ENCODE measurements at places on chromosomes 16 and 17.
A peak's percentile ranks its signal among the peaks of the same experiment; 100 is the strongest.

DNA sequence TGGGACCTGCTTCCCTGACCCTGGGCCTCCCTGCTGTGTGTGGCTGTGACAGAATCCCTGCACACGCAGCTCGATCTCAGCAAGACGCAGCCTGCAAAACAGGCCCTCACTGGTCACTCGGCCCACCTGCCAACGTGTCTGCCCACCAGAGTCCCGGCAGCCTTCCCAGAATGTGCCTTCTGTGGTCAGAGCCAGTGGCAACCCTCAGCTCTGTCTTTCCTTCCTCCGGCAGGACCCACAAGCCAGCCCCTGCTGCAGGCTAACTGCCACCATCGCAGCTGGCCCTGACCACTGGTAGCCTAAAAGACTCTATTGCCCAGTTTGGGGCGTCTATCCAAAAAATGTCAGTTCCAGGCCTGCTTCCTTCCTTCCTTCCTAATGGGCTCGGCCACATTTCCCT is 83.2 kb downstream of the LITAF start:
- no peak for DNase-seq

DNA sequence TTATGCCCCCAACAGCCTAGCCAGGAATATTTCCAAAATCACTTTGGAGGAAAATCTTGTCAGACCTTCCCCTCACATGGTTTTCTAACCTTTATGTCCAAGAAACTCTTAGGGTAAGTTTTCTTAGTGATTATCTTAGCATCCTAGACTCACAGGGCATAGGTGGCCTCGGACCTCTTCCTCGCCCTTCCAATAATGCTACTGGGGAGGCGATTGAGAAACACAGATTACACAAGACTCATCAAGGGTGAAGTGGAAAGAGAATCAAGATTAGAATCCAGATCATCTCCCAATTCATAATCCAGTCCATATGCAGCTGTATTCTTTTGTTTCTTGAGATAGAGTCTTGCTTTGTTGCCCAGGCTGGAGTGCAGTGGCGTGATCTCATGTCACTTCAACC is 358.4 kb upstream of the CDH5 start:
- no peak for DNase-seq

GRCh38 chr17:81388612-81389367 is 6.5 kb upstream of the BAHCC1 start:
- no peak for DNase-seq

GRCh38 chr17:78828470-78829185 is 12.0 kb downstream of the USP36 start:
- DNase-seq, result no peak

DNA sequence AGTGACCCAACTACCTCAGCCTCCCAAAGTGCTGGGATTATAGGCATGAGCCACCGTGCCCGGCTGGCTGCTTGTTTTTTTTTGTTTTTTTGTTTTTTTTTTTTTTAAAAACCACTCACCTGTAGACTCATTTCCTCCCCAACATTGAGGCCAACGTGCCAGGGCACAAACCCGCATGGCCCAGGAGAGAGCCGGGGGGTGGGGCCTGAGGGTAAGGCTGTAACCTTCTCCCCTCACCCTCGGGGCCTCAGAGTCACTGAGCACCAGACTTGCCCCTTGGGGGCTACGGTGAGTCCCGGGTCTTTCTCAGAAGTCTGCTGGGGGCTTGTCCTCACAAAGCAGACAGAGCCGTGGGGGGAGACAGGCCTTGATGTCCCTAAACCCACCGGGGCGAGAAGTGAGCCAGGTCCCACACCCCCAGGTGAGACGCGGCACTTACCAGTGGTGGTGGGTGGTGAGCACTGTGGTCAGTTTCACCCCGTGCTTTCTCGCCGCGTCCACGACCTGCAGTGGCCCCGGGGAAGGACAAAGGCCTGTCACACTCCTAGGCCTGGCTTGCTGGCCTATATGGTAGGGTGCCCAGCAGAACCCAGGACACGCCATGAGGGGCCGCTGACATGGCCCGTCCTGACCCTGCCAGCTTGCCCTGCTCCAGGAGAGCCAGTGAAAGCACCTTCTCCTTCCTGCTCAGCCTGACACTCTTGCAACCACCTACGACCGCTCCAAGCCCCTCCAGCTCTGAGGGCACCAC is 4.6 kb downstream of the HAGH start:
- DNase-seq, result no peak

GRCh38 chr17:17258998-17259397 is 22.0 kb upstream of the FLCN start:
- no peak for DNase-seq

GRCh38 chr17:31269578-31269983 is 27.5 kb downstream of the OMG start:
- no peak for DNase-seq

GRCh38 chr17:5762191-5762590 is 177.9 kb upstream of the NLRP1 start:
- no peak for DNase-seq

DNA sequence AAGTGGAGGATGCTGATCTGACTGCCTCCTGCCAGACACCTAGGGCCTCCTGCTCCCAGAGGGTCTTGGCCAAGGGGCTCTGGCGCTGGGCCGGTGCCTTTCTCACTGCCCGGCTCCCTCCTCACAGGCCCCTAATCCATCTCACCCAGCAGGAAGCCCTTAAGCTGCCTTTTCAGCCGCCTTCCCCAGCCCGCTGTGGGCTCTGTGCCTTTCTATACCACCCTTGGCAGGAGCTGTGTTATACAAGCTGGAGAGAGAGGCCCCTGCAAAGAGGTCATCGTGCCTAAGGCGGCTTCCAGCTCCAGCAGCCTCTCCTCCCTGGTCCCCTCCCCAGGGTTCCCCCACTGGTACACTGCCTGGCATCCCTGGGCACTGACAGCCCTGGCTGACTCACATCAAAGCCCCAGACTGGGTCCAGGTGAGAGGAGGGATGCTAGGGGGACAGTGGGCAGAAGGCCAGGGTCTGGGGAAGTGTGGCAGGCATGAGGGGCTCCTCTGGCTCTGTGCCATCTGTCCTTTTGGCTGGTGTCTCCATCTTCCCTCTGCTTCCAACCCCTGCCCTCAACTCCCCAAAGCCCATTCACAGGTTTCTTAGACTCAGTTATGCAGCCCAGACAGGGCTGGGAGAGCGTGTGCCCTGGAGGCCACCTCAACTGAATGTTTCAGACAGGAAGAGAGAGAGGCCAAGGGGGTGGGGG is 15.3 kb upstream of the FZD2 start:
- DNase-seq, result no peak

DNA sequence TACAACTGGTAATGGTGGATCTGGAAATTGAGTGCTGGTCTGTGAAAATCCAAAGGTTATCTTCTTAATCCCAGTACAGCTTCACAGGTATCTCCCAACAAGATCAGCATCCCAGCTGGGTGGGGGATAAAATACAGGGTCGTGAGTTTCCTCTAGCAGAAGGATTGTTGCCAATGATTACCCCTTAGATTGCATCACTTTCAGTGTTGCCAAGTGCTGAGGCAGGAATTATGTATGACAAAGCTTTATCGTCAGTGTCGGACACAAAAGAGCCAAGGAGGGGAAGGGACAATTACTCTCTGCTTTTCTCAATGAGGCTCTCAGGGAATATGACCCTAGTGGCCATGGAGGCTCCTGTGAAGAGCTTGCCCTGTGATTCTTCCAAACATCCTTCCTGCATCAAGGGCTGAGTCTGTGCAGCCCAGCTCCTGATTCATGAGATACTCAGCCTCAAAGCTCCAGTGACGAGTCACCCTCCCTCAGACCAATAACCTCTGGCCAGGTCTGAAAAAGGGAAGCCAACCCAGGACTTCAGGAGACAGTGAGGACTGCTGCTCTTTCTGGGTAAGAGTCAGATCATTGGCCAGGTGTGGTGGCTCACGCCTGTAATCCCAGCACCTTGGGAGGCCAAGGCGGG is 15.0 kb downstream of the OR1F1 start:
- no peak for DNase-seq

- no peak for DNase-seq
These were observed 53.3 kb upstream of the ENDOV start for GRCh38 chr17:80361495-80362220.

DNA sequence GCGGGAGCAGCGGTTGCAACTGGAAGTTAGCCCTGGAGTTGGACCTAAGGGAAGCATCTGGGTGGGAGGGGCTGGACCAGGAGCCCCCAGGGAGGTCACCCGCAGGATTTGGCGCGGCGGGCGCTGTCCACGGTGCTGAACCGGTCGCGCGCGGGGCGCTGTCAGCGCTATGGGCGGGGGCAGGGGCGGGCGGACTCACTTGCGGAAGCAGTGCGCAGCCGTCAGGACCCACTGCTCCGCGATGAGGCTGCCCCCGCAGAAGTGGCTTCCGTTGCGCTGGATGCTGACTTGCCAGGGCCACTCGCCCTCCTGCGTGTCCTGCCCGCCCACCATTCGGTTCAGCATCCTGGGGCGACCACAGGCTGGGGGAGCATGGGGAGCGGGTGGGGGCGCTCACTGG is 4.5 kb downstream of the PRSS27 start:
- DNase-seq, result peak; percentile 63

- no peak for DNase-seq
These were observed 9.0 kb downstream of the GAA start for GRCh38 chr17:80110447-80110812.
